ENCODE measurements at places on chromosomes 7 and 10.

GRCh38 chr10:1733720-1734119, 3.6 kb downstream of the ADARB2 start:
- DNase-seq = no peak

DNA sequence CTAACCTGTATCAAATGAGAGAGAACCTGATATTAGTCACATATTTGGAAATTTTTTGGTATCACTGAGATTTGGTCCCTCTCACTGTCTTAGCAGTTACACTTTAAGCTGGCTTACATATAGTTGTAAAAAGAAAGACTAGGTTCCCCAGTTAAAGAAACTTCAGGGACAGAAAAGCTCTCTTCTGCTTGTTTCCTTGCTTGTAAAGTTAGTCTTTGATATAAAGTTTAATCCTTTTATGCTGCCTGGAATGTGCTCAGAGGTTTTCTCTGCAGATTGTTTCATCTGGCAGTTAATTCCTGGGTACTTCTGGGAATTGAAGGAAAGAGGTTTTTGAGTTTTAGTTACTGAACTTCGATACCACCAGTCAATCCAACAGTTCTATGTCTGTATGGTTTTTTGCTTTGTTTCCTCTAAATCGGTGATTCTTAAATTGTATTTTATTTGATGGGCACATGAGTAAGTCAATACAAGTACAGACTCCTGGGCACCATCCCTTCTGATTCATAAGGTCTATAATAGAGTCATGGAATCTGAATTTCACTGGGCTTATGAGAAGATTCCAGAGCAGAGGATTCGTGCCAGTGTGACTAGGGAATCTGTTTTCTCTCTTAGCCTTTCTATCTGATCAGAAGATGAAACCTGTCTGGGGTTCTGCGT, 1080.9 kb upstream of the C7orf33 start:
- DNase-seq = no peak

- DNase-seq = no peak
Measured at GRCh38 chr7:6252341-6252746, 20.1 kb downstream of the CYTH3 start.

- DNase-seq = no peak
Measured at GRCh38 chr7:52009181-52009580, 692.6 kb upstream of the COBL start.

- no peak for DNase-seq
Measured at GRCh38 chr7:84336303-84336702, 141.7 kb upstream of the SEMA3A start.

- DNase-seq = no peak
Measured at GRCh38 chr10:77983384-77984341, 45.7 kb downstream of the POLR3A start.

- DNase-seq = no peak
Measured at GRCh38 chr7:55570218-55570873, 2.0 kb downstream of the VOPP1 start.

DNA sequence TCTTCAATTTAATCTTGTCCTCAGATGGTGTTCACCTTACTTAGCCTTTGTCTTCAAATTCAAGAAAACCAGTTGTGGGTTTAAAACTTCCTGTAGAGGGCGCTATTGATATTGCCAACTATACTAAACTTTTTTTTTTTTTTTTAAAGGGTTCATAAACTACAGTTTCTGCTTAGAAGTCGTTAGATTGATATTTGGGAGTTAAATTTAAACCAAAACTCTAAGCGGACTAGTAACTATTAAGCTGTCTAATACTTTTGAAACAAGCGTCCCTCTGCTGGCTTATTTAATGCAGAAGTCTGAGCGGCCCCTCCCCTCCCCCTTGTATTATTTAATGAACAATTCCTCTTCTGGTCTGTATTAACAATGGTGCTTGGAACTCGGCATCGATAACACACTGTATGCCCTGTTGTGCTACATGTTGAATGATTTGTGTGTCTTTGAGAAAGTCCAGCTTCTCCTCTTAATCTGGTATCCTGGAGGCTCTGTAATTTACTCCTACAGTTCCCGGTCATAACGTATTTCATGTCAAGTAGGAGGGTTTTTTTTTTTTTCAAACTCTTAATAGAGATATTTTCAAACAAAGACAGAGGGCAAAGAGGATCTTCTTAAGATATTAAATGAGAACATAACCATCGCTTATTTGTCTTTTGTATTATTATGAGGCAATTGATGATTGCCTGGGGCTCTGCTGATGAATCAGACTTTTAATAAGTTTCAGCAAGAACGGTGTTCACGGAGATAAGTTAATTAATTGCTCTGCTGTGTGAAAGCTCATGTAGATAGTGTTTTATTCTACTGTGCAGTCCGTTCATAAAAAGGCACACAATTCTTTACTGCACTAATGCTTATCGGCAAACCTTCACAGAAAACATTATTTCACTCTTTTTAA, 22.6 kb upstream of the CREB5 start:
- no peak for DNase-seq
